ENCODE measurements at places on chromosomes 4 and X.

- DNase-seq: no peak
Observed at GRCh38 chrX:39439906-39440798, 638.9 kb downstream of the MID1IP1 start.

- no peak for DNase-seq
Observed at GRCh38 chr4:10647846-10648245, 36.7 kb downstream of the CLNK start.

- no peak for DNase-seq
Observed at GRCh38 chr4:172009446-172010230, 196.4 kb downstream of the GALNTL6 start.

- no peak for DNase-seq
Observed at GRCh38 chr4:109810552-109811387, 4.8 kb upstream of the GAR1 start.

- DNase-seq: no peak
Observed at GRCh38 chr4:2075171-2075986, 16.3 kb downstream of the NAT8L start.

DNA sequence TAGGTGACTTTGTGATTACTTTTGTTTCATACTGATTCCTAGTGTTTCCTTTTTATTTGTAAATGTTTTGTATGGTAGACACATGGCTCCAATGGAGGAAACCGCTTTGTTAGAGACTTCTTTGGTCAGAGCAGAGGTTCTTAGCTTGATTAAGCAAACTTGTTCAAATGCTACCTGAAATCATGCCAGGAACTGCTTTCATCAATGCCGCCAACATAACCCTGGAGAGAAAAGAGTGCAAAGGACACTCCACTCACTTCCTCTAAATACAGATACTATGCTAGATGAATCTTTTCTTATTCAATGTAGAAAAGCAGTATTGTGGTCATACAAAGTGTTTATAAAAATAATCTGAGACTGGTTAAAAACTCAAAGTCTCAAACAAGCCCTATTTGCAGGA lies 25.7 kb upstream of the COX7B2 start:
- DNase-seq: no peak

DNA sequence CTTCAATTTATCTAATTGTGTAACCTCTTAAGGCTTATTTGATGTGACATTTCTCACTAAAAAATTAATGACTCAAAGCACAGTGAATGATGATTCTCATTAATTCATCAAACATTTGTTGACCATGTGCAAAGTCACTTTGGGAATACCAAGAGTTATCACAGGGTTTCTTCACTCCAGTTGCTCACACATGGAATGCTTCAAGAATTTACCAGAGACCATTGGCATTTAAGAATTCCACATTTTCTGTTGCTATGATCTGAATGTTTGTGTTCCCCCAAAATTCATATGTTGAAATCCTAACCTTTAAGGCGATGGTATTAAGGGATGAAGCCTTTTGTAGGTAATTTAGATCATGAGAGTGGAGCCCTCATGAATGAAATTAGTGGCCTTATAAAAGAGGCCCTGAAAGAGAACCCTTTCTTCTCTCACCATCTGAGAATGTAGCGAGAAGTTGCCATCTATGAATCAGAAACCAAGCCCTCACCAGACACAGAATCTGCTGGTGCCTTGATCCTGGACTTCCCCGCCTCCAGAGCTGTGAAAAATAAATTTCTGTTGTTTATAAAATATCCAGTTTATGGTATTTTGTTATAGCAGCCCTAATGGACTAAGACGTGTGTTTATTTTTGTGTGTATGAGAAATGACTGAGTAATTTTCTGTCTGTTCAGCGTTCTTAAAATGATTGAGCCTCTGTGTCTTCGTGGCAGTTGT lies 16.4 kb upstream of the SRPX start:
- no peak for DNase-seq

- DNase-seq: no peak
Observed at GRCh38 chr4:99755223-99755944, 61.2 kb upstream of the DAPP1 start.

DNA sequence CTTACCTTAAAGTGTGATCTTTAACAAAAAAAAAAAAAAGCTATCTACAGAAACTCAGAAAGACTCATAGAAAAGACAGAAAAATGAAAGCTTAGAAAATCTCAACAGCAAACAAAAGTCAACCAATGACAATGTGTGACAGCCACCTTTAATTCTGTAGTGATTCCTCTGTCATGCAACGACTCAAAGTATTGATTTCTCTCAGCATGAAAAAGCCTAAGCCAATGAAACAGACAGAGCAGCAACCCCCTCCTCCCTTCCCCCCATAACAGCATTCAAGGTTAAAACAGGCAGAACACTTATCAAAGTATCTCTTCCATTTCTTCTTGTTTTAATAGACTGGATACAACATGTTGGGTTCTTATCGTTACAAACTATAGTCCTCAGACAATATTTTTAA lies 112.5 kb downstream of the MAB21L2 start:
- no peak for DNase-seq

- DNase-seq: peak; percentile 8
Observed at GRCh38 chrX:72245461-72246089, 6.7 kb upstream of the ERCC6L start.

DNA sequence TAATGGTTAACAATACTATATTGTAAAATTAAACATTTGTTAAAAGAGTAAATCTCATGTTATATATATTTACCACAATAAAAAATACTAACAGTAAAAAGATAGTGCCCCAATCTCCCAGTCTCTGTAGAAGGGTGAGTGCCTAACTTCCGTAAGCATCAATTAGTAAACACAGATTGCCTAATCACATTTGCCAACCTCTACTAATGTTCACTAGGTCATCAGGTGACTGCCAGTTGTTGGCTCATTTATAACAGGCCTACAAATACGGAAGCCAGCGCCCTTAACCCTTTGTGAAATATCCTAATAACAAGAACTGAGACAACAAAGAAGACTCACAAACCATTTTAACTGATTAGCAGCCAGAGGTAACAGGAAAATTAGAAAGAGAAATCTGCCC lies 345.1 kb downstream of the INPP4B start:
- no peak for DNase-seq

DNA sequence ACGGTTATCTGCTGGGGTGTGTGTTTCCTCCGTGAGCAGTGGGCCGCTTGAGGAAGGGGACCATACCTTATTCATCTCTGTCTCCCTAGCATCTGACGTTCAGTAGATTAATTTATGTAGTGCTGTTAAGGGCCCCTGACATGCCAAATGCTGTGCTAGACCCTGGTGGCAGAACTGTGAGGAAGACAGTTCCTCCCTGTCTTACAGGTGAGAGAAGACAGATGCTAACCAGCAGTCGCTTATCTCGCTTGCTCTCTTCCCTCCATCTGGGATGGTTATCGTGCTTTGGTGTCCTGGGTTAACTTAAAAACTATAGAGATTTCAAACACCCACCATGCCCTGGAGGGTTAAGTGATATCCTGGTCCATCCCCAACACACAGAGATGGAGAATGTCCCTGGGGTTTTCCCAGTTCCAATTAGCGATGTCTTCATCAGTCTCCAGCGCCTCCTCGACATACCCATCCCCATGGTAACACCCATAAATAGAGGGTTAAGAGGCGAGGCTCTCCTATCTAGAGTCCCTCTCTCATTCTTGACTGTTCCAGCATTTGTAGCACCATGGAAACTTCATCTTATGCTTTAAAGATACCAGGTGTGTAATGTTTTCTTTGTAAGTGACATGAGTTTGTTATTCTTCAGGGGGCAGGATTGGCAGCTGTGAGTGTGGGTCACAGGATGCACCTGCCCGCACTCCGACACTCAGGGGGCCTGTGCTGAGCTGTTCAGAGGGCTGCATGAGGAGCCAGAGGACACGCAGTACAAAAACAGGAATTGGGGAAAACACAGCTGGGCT lies 135.2 kb downstream of the STK32B start:
- DNase-seq: no peak

DNA sequence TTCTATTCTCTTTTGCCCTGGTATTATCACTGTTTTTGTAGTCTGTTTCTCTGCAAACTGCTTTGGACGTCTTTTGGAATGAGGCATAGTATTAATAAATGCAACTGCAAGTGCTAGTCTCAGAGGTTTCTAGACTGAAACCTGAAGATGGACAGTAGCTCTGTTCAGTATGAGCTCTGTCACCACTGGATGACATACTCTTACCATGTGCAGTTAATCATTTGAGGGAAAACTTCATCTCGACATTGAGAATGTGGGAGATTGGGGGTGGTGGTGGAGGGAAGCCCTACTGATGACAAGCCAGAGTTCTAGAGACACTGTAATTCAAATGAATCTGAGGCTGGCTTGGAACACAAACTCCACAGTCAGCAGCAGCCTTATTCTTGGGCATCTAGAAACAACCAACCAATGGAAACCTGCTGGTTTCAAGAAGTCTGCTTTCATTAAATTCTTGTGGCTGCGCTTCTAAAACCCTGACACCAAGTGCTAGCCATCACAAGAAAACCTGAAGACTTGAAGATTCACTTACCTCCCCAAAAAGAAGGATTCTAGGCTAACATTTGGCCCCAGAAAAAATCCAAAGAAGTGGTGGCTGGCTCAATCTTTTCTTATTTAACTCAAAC lies 161.7 kb downstream of the RASL11B start:
- no peak for DNase-seq

DNA sequence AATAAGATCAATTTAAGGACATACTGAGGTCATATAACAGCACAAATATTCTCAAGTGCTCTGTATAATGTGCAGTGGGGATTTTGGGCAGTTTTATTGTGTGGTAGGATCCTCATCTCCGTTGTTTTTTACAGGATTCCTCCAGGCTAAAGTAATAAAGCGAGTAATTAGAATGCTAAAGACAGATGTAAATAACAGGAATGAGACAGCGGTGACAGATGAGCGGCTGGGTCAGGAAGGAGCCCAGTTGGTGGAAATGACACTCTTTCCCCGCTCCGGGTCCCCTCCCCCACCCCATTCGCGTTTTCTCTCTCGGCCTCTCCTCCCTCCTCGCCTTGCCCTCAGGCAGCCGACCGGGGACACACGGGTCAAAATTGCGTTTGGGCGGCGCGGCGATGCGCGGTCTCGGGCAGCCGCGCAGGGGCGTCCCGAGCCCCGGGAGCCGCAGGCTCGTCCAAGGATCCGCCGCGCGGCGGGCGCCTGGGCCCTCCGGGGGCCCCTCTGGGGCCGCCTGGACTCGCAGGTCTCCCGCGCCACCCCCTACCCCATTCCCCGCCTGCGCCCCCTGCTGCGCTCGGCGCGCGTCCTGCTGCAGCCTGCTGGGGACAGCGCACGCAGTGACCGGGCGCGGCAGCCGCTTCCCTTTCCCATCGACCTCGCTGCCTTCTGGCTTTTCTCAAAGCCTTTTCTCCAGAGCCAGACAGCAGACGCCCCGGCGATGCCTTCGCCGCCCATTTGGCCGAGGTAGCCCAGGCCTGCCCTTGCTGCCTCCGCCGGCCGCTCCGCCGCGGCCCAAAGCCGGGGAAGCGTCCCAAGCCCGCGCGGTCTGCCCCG lies 16.2 kb downstream of the POU4F2 start:
- DNase-seq: no peak

GRCh38 chrX:26254436-26254835 lies 38.5 kb downstream of the MAGEB5 start:
- no peak for DNase-seq

GRCh38 chr4:186725469-186726425 lies 2.1 kb upstream of the FAT1 start:
- no peak for DNase-seq

DNA sequence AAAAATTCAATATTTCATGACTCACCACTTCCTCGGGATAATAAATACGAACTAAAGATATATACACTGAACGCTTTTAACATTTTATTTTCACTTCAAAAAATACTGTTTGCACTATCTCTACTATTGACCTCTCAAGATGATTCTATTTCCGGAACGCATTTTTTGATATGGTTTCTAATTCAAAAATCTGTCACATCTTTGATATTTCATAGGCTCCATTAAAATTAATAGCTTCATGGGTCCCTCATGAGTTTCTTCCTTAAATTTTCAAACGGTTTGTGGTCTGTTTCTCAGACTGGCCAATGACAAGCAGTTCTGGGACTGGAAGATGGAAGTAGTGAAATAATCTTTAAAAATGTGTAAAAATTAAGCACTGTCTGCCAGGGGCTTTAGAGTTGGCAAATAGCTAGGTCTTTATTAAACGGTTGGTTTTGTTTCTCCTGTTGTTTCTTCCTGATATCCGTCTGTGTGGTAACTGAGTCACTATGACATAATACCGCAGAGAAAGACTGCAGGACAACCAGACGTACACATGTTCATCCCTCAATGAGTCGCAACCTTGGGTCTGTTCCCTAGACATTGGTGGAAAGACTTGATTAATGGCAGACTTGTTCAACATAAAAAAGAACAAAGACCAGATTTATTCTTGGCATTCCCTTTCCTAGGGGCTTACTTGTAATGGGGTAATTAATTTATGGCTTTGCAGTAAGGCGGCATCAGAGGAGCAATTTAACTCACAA lies 133.8 kb downstream of the PALLD start:
- DNase-seq: no peak

- no peak for DNase-seq
Observed at GRCh38 chr4:21991050-21991449, 42.5 kb upstream of the KCNIP4 start.

DNA sequence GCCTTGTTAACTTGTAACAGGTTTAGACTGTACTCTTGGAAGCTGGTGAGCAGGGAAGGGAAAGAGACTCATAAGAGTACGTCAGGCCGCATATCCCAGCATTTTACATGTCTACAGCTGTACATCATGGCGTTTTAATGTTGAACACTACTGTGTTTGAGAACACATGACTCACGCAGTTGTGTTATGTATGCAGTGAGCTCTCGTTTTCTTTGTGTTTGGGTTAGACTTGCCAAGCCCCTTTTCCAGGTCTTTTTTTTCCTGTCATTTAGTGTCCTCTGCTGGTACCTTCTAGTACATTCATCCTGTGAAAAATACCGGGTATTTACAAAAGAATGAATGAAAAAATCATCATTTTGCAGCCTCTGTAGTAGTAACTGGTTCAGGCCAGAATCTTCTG lies 35.3 kb downstream of the SMS start:
- DNase-seq: no peak

DNA sequence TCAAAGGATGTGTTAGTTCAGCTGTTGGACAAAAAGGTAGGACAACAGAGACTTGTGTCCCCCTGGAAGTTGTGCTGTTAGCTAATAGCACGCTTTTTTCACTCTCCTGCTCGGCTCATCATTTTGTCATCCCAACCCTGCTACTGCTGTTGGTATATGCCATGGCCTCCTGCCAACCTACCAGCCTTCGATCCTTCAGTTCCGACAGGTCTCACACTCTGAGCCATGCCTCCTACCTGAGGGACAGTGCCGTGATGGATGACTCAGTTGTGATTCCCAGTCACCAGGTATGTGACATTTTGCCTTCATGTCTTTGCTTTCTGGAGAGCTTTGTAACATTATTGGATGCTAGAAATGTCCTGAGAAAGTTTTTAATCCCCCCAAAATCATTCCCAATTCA lies 268.1 kb downstream of the ANK2 start:
- no peak for DNase-seq

DNA sequence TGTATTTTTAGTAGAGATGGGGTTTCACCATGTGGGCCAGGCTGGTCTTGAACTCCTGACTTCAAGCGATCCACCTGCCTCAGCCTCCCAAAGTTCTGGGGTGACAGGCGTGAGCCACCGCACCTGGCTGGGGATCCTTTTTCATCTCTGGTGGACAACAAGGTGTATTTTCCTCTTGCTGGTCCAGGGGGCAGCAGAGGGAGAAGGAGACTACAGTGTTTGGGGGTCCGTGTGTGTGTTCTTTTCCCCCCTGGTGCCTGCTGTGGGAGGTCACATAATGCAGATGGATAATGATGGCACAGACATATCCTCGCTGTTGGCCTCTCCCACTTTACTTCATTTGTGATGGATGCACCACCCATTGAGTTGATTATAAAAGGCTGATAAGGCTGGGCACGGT lies 39.0 kb upstream of the CD99 start:
- no peak for DNase-seq

Data from stimulated activated CD8-positive, alpha-beta memory T cell treated with anti-CD3 and anti-CD28 coated beads, Interleukin-2, amount 100 ng/mL, for 1 hour (primary cell).